ENCODE measurements at places on chromosomes 16 and 17. TPM values are rescaled to one million over a fixed set of nuclear protein-coding genes. Genes with fewer than 3 reads are reported as not detected.

GRCh38 chr17:31251105-31251969, 45.7 kb downstream of the OMG start:
- no peaks in the 10 kb centered on the region for H3K27me3 ChIP-seq
- peak overlapping the region; percentile 18 for H3K27ac ChIP-seq
- no peak for DNase-seq
- H3K36me3 ChIP-seq: no peaks in the 10 kb centered on the region
- H3K4me1 ChIP-seq: peaks cover 16% of the 10 kb centered on the region

The KRTAP4-1 gene
- polyA plus RNA-seq: not detected

GRCh38 chr17:39208893-39209292, 8.8 kb downstream of the RPL19 start:
- H3K4me3 ChIP-seq: no peak overlapping the region
- H3K36me3 ChIP-seq: no peaks in the 10 kb centered on the region
- H3K4me1 ChIP-seq: peaks cover 17% of the 10 kb centered on the region
- H3K27me3 ChIP-seq: no peaks in the 10 kb centered on the region

- H3K27ac ChIP-seq: no peak overlapping the region
- H3K36me3 ChIP-seq: no peaks in the 10 kb centered on the region
- DNase-seq: no peak
- H3K4me1 ChIP-seq: no peaks in the 10 kb centered on the region
- H3K27me3 ChIP-seq: no peaks in the 10 kb centered on the region
- no peak overlapping the region for H3K4me3 ChIP-seq
Observed at GRCh38 chr16:11452298-11452697, 107.0 kb downstream of the RMI2 start.

- peaks cover 7% of the 10 kb centered on the region for H3K4me1 ChIP-seq
- no peaks in the 10 kb centered on the region for H3K36me3 ChIP-seq
- H3K27me3 ChIP-seq: no peaks in the 10 kb centered on the region
- H3K27ac ChIP-seq: no peak overlapping the region
Observed at GRCh38 chr16:31464348-31464769, 5.1 kb downstream of the ARMC5 start.

The PPY gene
- polyA plus RNA-seq: 0.99 TPM

- no peaks in the 10 kb centered on the region for H3K4me1 ChIP-seq
- DNase-seq: no peak
- H3K4me3 ChIP-seq: no peak overlapping the region
- no peaks in the 10 kb centered on the region for H3K27me3 ChIP-seq
- H3K36me3 ChIP-seq: no peaks in the 10 kb centered on the region
- no peak overlapping the region for H3K27ac ChIP-seq
Observed at GRCh38 chr16:608019-608418, 18.2 kb downstream of the RAB40C start.

The CD7 gene
- polyA plus RNA-seq: 3.0 TPM

The DNAI2 gene
- polyA plus RNA-seq: 80.5 TPM

- no peaks in the 10 kb centered on the region for H3K36me3 ChIP-seq
- H3K4me3 ChIP-seq: no peak overlapping the region
- no peak for DNase-seq
- no peaks in the 10 kb centered on the region for H3K4me1 ChIP-seq
- H3K27me3 ChIP-seq: no peaks in the 10 kb centered on the region
Observed at GRCh38 chr16:65032387-65032786, 89.5 kb downstream of the CDH11 start.

DNA sequence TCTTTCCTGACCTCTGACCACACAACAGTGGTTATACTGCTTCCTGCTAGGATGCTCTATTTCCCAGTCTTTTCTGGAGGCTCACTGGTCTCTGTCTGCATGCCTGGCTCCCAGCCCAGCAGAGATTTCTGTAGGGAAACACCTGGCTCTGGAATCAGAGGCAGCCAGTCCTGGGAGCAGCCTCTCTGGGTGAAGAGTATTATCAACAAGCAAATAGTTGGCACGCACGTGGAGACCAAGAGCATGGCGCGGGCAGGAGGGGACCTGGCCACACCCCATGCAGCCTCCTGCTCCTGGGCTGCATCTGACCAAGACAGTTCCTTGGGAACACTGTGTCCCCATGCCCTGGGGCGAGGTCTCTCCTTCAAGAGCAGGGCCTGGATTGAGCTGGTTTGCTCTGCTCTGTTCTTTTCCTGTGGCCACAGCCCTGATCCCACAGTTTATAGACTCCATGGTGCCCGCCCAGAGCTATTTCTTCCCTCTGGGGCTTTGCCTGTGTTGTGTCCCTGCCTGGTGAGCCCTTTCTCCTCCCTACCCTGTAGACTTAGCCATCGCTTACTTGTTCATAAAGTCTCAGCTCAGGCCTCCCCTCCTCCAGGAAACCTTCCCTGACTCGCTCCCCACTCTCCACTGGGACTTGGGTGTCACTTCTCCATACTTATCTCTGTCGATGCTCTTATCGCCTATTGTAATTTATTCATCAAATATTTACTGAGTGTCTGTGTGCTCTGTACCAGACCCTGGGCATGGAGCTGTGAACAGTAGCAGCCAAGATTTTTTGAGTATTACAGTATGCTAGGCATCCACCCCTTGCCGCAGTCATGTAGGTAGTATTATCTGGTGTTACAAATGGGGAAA, 60.6 kb downstream of the SCNN1B start:
- no peaks in the 10 kb centered on the region for H3K4me1 ChIP-seq
- no peak overlapping the region for H3K27ac ChIP-seq
- H3K4me3 ChIP-seq: no peak overlapping the region
- H3K36me3 ChIP-seq: no peaks in the 10 kb centered on the region
- H3K27me3 ChIP-seq: no peaks in the 10 kb centered on the region

The CORO7 gene
- 71.5 TPM for polyA plus RNA-seq

DNA sequence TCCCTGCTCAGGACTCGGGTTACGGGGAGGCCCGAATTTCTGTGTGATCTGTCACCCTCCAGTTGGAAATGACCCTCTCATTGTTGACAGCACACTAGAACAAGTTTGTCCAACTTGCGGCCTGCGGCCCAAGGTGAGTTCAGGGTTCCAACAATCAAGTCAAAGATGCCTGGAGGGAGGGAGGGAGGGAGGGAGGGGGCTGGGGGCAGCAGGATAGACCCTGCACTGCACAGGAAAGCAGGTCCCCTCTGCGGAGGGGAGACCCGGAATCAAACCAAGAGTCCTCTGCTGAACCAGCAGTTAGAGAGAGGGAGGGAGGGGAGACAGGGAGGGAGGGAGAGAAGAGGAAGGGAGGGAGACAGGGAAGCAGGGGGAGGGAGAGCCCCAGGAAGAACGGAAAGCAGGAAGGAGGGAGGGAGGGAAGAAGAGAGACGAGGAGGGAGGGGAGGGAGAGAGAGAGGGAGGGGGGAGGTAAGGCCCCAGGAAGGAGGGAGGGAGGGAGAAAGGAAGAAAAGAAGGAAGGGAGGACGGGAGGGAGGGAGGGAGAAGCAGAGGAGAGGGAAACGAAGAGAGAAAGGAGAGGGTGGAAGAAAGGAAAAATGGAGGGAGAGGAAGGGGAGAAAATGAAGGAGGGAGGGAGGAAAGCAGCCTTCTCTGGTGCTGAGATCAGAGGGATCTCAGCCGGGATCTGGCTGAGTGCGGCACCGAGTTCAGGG, 96.7 kb upstream of the CDH5 start:
- DNase-seq: no peak
- H3K36me3 ChIP-seq: no peaks in the 10 kb centered on the region
- H3K4me3 ChIP-seq: peak overlapping the region; percentile 54
- peaks cover 3% of the 10 kb centered on the region for H3K4me1 ChIP-seq
- H3K27ac ChIP-seq: peak overlapping the region; percentile 42
- no peaks in the 10 kb centered on the region for H3K27me3 ChIP-seq

- no peak overlapping the region for H3K4me3 ChIP-seq
- H3K36me3 ChIP-seq: no peaks in the 10 kb centered on the region
- H3K27ac ChIP-seq: no peak overlapping the region
Observed at GRCh38 chr16:87043231-87044031, 273.8 kb downstream of the C16orf95 start.

- no peaks in the 10 kb centered on the region for H3K36me3 ChIP-seq
- peak; percentile 28 for DNase-seq
- H3K27ac ChIP-seq: no peak overlapping the region
Observed at GRCh38 chr16:47045023-47045422, 71.5 kb upstream of the DNAJA2 start.

DNA sequence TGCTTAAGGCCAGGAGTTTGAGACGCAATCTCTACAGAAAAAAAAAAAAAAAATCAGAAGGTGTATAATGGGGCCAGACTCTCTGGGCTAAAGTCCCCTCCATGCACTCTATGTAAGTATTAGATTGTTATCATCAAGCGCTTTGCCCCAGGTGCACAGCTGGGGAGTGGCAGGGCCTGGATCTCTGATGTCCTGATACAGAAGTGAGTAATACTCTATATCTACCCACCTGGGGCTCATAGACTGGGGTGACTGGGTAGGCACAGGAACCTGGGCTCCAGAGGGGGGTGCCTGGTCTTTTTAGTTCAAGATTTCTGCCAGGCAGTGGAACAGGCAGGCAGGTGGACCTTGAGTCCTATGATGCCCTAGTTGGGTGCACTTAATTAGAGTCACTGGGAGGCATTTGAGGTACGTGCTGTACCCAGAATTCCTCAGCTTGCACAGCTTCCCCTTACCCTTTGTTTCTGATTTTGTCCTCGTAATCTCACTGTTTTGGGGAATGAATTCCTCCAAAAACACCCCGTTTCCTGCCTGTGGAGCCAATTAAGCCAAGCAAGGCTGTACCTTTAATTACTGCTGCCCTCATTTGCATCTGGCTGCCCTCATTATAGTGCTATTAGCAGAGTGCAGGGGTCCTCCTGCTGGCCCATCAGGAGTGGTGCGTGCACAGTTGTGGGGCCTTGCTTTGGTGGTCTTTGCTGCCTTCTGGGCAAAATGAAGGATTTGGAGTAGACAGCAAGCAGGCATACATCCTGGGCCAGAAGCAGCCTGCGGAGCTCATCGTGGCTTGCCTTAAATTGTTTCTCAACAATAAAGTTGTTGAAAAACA, 239.0 kb downstream of the SNX29 start:
- no peak overlapping the region for H3K4me3 ChIP-seq
- no peaks in the 10 kb centered on the region for H3K36me3 ChIP-seq
- H3K4me1 ChIP-seq: no peaks in the 10 kb centered on the region

- DNase-seq: no peak
- H3K27me3 ChIP-seq: no peaks in the 10 kb centered on the region
- no peaks in the 10 kb centered on the region for H3K4me1 ChIP-seq
- no peak overlapping the region for H3K27ac ChIP-seq
- no peaks in the 10 kb centered on the region for H3K36me3 ChIP-seq
- H3K4me3 ChIP-seq: no peak overlapping the region
Observed at GRCh38 chr16:24896439-24896838, 50.7 kb downstream of the SLC5A11 start.

- no peaks in the 10 kb centered on the region for H3K27me3 ChIP-seq
- peak overlapping the region; percentile 73 for H3K4me3 ChIP-seq
- H3K36me3 ChIP-seq: no peaks in the 10 kb centered on the region
- DNase-seq: peak; percentile 46
- no peaks in the 10 kb centered on the region for H3K4me1 ChIP-seq
- H3K27ac ChIP-seq: peak overlapping the region; percentile 85
Observed at GRCh38 chr17:20156196-20157000, 147.2 kb downstream of the SPECC1 start.

DNA sequence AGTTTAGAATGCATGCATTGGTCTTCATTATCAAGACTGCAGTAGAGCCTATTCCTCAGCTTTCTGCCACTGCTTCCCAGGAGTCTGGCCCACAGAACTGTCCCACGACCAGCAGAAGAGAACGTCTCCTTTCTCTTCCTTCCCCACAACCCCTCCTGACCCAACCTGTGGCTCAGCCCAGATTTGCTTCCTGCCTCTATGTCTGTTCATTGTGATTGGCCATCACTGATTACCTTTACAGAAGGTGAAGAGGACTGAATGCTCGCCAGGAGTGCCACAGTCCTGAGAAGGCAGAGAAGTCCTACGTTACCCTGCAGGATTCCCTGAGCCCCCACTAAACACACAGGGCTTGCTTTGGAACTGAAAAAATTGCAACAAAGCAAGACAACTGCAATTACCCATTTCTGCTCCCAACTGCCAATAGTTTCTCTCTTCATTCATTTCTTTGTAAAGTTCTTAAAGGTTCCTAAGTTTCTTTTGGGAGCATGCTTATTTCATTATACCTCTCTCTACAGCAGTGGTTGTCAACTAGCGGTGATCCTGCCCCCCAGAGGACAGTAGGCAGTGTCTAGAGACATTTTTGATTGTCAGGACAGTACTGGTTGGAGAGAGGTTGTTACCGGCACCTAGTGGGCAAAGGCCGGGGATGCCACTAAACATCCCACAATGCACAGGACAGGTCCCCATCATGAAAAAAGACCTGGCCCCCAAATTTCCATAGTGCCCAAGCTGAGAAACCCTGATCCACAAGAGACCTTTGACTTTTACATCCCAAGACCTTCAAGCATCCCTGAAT, 4.5 kb upstream of the NAT9 start:
- no peaks in the 10 kb centered on the region for H3K27me3 ChIP-seq
- no peak overlapping the region for H3K4me3 ChIP-seq
- H3K36me3 ChIP-seq: no peaks in the 10 kb centered on the region
- DNase-seq: no peak
- peaks cover 7% of the 10 kb centered on the region for H3K4me1 ChIP-seq
- no peak overlapping the region for H3K27ac ChIP-seq

DNA sequence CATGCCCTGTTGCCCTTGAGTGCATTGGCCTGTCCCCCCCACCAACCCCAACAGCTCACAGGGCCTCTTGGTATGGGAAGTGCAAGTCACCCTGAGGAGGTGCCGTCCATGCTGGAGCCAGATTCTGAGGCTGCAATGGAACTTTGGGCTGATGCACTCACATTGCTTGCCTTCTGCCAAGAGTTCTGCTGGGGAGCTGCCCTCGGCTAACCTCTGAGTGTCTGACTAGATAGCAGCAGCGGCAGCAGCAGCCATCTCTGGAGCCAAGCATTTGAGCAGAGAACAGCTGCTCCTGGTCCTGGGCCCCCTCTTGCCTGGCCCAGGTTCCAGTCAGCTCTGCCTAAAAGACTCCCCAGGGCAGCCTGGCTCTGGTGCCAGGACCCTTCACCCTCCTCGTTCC, 61.5 kb downstream of the GNAO1 start:
- H3K27ac ChIP-seq: no peak overlapping the region
- no peak overlapping the region for H3K4me3 ChIP-seq
- H3K27me3 ChIP-seq: no peaks in the 10 kb centered on the region
- H3K36me3 ChIP-seq: no peaks in the 10 kb centered on the region
- peak; percentile 74 for DNase-seq
- peaks cover 34% of the 10 kb centered on the region for H3K4me1 ChIP-seq

DNA sequence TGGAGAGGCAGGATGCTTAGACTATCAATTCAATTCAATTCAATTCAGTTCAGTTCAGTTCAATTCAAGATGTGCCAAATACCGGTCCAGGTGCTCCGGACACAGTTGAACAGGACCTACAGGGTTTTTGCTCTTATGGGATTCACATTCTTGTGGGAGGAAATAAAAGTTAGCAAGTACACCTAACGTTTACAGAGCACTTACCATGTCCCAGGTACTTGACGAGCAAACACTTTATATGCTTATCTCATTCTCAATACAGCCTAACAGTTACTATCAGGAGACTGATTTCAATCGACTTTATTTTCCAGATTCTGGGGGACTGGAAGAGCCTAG, 467 bp upstream of the GDE1 start:
- no peaks in the 10 kb centered on the region for H3K27me3 ChIP-seq
- H3K27ac ChIP-seq: no peak overlapping the region
- peaks cover 17% of the 10 kb centered on the region for H3K4me1 ChIP-seq
- no peak for DNase-seq
- peak overlapping the region; percentile 85 for H3K4me3 ChIP-seq
